ENCODE measurements at places on chromosomes 12 and 14.
A peak's percentile ranks its signal among the peaks of the same experiment; 100 is the strongest.

DNA sequence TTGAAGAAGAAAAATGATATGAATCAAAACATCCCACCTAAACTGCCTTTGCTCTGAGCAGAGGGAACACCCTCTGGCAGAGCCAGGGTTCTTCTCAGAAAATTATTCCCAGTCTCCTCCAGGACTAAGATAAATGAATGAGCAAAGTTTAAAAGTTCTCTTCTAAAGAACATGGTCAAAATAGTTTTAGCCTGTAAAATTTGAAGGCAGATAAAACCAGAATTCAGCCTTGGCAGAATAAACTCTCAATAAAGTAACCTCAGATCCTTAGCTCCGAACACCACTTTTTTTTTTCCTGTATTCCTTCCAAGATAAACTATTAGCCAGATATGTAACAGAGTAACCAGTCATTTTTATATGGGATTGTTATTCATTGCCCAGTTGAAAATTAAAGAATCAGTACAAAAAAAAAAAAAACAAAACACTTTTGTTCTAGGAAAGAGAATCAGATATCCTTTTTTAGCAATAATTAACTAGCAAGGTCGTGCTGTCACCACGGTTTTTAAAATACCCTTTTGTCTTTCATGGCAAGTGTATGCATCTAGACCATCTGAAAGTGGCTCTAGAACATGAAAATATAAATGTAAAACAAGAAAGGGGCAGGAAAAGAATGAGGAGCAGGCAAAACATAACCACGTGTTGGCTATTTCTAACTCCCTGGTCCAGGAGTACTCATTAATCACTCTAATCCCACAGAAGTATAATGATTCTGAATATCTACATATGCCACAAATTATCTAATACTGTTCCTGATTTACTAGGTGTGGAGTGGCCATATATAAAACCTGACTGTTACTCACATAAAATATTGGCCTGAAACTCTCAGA lies 60.8 kb downstream of the CAPZA3 start:
- no peak for DNase-seq

GRCh38 chr12:76964784-76965571 lies 86.2 kb upstream of the CSRP2 start:
- no peak for DNase-seq

DNA sequence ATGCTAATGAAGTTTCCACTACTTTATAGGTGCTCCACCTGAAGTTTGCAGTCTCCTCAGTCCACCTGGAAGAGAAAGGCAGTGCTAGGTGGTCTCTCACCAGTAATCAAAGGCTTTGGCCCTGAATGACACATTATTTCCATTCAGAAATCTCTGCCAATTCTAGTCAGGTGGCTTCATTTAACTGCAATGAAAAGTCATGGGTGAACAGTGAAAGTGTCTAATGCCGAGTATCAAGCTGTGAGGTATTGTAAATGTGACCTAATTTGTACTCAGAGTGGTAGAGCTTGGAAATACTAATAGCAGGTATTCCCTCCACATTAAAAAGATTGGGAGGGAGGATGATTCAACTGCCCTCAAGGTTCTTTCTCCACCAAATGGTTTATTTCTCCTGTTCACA lies 220.9 kb upstream of the LRFN5 start:
- DNase-seq: no peak

GRCh38 chr14:21320913-21321312 lies 41.0 kb downstream of the RPGRIP1 start:
- DNase-seq: no peak

DNA sequence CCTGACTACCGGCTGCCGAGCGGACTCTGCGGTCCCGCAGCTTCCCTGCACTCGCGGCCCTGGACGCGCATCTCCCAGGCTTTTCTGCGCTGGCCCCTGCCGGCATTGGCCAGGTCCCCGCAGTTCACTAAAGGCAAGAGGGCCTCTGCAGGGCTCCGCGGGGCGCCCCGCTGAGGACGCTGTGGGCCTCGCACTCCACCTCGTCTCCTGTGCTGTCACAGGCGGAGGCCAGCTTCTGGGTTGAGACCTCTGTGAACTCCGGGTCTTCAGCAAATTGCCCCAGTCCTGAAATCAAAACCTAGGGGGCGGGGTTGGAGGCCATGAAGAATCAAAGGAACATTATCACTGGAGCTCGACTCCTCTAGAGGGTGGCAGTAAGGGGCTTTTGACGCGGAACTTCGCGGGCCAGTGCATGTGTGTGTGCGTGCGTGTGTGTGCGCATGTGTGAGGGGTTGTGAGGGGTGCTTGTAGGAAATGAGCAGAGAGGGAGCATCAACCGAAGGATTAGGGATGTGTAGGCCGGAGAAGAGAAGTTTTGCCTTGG lies 68.5 kb upstream of the CAPRIN2 start:
- peak; percentile 64 for DNase-seq

GRCh38 chr12:53985994-53986685 lies 1.2 kb downstream of the HOXC10 start:
- no peak for DNase-seq

DNA sequence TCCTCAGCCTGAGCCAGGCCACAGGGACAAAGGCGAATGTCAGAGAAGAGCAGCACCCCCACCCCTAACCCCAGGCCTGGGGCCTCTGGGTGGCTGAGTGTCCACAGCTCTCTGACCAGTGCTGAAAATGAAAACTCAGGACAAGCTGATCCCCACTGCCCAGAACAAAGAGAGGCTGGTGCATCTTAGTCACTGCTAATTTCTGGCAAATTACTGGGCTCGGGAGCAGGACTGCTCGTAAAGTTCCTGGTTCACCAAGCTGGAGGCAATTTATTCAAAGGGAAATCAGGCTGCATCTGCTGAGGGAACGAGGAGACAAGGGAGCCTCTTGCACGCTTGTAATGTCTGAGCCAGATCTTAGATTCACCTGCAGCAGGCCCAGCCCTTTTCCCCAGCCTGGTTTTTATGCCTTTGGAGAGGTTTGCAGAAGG lies 43.2 kb downstream of the CALM1 start:
- DNase-seq: no peak

GRCh38 chr14:96168581-96168980 lies 36.1 kb upstream of the BDKRB2 start:
- no peak for DNase-seq

DNA sequence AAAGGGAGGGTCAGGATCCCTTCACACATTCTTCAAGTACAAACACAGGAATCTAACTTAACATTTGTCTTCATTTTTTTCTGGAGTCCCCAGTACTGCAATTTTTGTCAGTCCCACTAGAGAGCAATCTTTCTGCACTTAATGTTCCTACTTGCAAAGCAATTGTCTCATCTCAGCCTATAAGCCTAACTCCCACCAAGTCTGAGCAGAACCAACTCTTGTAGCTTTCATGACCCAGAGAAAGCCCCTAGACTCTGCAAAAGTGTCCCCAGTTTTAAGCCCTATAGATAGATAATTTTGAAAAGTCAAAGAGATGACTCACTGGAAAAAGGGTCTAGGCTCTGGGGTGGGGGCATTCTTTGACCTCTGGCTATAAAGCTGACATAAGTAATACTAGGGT lies 1.8 kb upstream of the ZBTB39 start:
- DNase-seq: peak; percentile 83

DNA sequence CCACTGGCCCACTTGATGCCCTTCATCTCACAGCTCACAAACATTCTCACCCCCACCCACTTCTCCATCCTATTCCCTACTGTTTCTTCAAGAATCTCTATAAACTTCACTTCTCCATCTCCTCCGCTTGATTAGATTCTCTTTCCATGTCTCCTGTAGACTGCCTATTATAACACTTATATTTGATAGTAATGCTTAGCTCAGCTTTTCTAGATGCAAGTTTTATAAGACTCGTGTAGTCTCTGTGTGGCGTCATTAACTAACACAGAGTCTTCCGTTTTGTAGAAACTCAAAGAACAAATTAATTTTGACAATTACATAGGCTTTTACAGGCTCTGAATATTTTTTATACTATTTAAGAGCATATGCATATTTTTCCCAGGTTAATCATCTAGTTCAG lies 25.7 kb downstream of the KCNC2 start:
- no peak for DNase-seq

GRCh38 chr12:47160316-47161244 lies 80.8 kb upstream of the AMIGO2 start:
- DNase-seq: no peak

DNA sequence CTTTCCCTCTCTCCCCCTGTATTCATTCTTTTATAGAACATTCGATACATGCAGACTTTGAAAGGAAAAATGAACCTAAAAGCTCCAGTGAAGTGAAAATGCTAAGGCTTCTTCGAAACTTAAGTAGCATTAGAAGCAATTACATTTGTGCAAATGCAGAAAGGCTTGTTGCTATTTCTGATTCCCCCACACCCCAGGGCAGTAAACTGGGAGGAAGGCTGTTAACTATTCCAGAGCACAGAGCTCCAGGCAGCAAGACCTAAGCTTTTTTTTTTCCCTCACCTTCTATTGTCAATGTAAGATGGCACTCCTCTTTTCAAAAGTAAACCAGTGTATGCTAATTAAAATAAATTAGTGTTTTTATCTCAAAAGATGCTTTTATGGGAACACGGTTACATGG lies 448.9 kb upstream of the TBX3 start:
- DNase-seq: no peak

- DNase-seq: no peak
Measured at GRCh38 chr12:76084863-76085519, 506 bp upstream of the NAP1L1 start.

- DNase-seq: no peak
Measured at GRCh38 chr14:100199240-100199860, 39.6 kb upstream of the YY1 start.

GRCh38 chr14:51097287-51097686 lies 2.4 kb upstream of the TRIM9 start:
- no peak for DNase-seq

DNA sequence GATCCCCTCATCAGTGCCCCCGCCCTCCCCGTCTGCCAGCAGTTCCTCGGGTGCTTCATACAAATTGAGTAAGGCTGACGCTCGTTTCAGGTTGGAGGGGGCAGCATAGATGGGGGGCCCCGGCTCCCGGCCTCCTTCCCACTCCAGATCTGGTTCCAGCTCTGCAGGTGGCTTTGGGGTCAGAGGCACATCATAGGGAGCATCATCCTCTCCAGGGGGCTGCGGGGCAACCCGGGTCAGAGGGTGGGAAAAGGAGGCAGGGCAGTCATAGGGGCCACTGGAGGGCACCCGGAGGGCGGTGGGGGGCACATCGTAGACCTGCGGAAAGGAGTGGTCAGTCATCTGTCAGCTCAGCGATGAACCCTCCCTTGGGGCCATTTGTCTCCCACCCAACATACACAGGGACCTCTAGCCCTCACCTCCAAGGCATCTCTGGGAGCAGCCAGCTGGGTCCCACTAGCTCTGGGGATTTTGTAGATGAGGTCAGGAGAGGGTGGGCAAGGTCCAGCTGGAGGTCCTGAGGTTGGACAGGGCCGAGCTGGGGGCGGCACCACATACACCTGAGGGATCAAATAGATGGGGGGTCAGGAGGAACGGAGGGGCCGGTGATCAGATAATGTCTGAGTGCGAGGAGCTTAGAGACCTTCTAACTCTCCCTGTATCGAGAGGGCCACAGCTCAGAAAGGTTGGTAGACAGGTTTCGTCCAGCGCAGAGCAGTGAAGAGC lies 5.1 kb downstream of the EFS start:
- DNase-seq: no peak

DNA sequence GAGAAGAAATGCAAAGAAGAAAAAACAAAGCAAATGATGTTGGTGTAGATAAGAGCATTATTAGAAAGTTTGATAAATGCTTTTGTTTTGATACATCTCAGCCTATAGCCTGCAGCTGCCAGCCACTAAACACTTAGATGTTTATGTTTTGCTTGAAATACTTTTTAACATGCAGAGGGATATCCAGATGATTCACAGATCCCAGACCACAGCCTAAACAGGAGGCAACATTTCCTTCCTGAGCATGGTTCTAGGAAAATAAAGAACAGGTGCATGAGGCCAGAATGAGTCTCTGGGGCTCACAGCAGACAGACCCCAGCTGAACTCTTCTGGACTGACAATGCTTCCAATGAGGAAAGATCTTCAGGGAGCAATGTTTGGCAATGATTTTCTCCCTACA lies 103.7 kb upstream of the EEA1 start:
- DNase-seq: no peak

DNA sequence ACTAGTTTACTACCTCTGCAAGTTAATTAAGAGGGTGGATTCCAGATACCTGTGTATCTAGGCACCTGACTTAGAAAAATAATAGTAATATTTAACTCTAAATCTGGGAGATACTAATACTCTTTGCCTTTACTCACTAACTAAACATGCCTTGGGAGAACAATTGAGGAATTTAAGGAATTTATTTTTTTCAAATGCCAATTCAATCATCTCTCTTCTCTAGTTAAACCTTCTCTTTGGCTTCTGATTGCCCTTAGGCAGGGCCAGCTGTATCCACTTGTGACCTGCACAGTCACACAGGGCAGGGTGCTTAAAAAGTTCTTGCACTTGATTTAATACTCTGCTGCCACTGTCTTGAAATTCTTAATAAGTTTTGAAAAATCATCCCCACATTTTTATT lies 142.4 kb downstream of the PLCZ1 start:
- no peak for DNase-seq

All from activated CD4-positive, alpha-beta T cell treated with anti-CD3 and anti-CD28 coated beads, Interleukin-2, amount 10 ng/mL, durations not matched to agents 24 days and 14 days (primary cell).